ENCODE measurements at places on chromosomes 2 and 18.

DNA sequence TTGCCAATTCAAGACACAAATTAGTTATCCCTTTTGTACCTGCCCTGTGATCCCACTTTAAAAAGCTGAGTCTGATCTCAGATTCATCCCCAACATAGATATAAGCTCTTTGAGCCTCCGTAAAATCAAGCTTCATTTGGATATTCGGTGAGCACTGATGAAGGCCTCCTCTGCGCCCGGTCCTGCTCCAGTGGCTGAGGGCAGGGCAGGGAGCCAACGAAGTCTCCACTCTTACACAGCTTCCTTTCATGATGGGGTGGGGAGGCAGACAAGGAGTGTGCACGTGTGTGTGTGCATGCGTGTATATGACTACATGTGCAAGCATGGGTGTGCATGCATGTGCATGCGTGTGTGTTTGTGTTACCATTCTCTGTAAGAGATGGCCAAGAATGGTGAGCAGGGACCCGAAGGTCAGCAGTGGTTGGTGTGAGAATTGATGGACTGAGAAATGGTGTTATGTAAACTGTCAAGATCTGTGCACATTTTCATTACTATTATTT, 43.6 kb downstream of the IL1RL2 start:
- no peak for DNase-seq

DNA sequence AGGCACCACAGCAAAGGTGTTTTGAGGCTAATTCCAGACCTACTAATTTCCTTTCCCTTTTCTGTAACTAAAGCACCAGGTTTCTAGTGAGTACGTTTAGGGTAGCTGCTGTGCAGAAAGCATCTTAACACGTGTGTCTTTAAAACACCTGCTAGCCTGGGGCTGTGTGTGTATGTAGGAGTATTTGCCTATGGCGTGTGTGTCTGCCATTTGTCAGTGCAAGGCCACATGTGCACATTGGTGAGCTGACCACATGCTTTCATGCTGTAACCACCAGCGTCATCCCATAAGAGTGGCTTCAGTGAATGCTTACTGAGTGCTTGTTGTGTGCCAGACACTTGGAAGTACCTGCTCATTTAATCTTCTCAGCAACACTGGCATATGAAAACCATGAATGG, 241.6 kb downstream of the SEPTIN10 start:
- DNase-seq = no peak

DNA sequence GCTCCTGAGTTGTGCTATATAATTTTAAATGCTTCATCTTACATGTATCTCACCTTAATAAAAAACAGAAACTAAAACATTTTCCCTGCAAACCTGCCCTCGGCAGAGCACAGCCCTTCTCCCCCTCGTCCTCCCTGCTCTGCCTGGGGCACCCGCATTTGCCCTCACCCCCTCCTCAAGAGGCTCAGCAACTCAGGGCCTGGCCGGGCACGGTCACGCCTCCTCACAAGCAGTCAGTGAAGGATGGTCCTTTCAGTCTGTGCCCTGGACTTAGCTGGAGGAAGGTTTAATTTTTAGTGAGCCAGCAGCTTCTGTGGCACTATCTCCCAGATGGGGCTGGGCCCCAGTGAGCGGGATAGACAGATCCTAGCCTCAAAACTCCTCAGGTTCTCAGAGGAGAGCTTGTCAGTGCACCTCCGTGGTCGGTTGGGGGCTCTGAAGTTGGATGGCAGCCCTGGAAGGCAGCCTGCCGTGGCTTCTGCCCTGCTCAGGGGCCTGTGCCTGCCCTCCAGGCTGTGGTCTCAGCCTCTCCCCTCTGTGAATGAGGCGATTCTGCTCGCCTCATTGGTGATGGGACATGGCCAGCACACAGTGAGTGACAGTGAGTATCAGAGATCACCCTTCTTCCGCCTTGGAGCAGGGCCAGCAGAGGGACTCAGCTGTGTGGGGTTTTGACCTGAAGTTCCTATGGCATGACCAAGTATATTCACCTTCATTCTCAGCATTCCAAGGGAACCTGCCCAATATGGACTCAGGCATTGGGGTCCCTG, 56.3 kb upstream of the AFF3 start:
- no peak for DNase-seq

GRCh38 chr2:74079522-74080341, 68.0 kb downstream of the BOLA3 start:
- DNase-seq = no peak

- DNase-seq = no peak
These were observed 2.9 kb upstream of the GREB1 start for GRCh38 chr2:11530864-11531465.

- DNase-seq = no peak
These were observed 995.1 kb upstream of the DDX18 start for GRCh38 chr2:116819355-116819754.

DNA sequence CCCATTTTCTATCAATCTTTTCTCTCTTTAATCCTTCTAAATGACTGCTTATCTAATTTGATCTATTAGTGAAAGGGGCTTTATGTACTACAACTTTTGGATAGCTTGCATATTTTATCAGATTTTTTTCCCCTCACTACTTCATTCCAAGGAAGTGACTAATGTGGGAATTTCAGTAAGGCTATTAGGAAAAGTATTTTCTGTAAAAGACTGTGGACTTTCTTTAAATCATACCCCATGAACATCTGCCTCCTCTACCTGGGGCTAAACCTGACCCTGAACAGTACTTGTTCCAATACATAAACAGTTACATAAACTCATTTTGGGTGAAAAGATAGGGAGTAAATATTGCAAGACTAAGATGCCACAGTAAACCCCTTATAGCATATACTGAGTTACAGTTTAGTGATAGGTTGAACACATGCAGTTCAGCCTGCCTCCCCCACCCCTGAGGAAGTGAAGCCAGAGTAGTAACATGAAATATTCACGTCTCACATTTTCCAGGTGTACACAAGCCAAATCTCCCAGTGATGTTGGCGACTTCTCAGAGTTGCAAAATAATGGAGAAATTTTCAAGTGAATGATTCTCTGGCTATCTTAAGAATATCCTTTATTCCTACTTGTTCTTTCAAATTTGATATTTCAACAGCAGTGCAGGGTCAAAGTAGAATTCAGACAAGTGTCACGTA, 590.9 kb upstream of the ZEB2 start:
- DNase-seq = no peak

- DNase-seq = no peak
These were observed 81.8 kb downstream of the HDAC4 start for GRCh38 chr2:239318790-239319661.

DNA sequence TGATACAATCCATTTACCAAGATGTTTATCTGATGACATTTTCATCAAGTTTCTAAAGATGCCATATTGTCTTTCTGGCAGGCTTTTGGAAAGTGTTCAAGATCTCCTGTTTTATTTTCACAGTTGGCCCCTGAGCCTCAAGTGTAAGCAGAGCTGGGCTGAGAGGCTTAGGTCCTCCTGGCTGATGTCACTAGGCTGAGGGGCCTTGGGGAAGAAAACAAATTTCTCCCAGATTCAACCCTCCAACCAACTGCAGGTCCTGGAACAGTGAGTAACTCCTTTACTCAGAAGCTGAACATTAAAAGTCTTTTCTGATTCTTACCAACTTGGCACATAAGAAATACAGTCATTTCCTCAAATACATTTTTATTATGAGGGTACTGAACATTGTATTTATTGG, 14.9 kb upstream of the IL1RL1 start:
- no peak for DNase-seq

DNA sequence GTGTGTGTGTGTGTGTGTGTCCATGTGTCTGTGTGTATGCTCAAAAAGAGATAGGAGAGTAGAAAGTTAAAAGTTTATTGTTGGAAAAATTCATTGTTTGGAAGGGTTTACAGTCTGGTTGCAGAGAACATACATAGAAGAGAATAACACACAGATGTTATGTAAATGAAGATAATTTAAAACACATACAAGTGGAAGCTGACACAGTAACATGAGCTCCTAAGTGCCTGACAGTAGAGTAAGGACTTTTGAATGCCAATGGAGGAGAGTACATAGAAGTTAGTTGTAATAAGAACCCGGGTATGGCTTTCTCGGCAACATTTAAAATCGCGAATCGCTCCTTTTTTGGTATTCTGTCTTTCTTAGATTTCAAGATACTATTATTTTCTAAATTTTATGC, 137.0 kb upstream of the FANCL start:
- DNase-seq = no peak

DNA sequence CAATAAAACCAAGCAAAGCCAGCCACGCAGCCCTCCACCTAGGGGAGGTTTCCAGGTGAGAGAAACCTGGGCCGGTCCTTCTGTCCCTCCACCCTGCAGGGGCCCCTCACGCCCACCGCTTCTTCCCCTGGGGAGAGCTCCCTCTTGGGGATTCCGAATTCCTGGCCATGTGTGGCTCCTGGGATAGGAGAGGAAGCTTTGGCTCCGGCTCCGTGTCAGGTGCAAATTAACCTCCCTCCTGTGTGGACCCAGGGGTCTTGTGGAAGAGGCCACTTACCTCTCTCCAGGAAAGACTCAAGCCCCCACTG, 4.2 kb downstream of the RTP5 start:
- DNase-seq = no peak

GRCh38 chr18:48296581-48296980, 112.6 kb downstream of the ZBTB7C start:
- no peak for DNase-seq

DNA sequence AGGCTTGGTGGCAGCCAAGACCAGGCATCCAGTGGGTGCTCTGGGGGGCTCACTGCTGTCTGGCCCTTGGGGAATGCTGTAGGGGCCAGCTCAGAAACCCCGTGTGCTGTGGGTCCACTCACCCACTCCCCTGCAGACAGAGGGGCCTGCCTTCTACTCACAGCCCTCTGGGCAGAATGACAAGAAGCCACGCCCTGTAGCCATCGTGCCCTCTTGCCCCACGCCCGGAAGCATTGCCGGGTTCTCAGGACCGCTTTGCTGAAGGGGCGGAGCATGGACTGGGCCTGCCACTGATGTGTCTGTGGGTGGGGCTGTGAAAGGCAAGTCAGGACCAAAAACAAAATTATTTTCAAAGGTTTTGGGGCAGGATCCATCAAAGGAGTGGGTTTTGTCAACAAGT, 27.8 kb downstream of the GLI2 start:
- DNase-seq = no peak

DNA sequence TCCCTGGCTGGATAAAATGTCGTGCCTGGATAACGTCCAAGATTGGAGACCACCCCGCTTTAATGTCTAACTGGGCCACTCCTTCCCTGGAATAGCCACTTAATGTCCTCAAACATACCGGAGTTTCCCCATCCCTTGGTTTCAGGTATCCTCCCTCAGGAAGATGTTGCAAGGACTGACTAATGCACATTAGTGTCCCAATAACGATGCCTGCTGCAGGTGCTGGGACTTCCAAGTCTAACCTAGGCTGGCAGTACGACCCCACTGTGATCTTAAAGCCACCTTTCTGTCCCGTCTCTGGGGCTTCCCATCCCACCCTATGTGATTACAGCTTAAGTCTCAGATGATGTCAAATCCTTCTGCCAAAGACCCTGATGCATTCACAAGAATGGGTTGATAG, 1.1 kb upstream of the ATP6V1C2 start:
- no peak for DNase-seq

DNA sequence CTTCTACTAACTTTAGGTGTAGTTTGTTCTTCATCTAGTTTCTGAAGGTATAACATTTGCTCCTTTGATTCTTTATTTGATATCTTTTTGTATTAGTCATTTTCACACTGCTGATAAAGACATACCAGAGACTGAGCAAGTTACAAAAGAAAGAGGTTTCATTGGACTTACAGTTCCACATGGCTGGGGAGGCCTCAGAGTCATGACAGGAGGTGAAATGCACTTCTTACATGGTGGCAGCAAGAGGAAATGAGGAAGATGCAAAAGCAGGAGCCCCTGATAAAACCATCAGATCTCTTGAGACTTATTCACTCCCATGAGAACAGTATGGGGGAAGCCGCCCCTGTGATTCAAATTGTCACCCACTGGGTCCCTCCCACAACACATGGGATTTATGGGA, 544.4 kb upstream of the DSEL start:
- DNase-seq = no peak

- DNase-seq = no peak
These were observed 70.3 kb upstream of the SNTG2 start for GRCh38 chr2:880201-880970.

GRCh38 chr2:148935791-148936190, 60.8 kb downstream of the KIF5C start:
- DNase-seq = no peak

- no peak for DNase-seq
These were observed 921.4 kb downstream of the TRIB2 start for GRCh38 chr2:13638181-13638580.

- no peak for DNase-seq
These were observed 21.2 kb downstream of the FOSL2 start for GRCh38 chr2:28413899-28414295.

DNA sequence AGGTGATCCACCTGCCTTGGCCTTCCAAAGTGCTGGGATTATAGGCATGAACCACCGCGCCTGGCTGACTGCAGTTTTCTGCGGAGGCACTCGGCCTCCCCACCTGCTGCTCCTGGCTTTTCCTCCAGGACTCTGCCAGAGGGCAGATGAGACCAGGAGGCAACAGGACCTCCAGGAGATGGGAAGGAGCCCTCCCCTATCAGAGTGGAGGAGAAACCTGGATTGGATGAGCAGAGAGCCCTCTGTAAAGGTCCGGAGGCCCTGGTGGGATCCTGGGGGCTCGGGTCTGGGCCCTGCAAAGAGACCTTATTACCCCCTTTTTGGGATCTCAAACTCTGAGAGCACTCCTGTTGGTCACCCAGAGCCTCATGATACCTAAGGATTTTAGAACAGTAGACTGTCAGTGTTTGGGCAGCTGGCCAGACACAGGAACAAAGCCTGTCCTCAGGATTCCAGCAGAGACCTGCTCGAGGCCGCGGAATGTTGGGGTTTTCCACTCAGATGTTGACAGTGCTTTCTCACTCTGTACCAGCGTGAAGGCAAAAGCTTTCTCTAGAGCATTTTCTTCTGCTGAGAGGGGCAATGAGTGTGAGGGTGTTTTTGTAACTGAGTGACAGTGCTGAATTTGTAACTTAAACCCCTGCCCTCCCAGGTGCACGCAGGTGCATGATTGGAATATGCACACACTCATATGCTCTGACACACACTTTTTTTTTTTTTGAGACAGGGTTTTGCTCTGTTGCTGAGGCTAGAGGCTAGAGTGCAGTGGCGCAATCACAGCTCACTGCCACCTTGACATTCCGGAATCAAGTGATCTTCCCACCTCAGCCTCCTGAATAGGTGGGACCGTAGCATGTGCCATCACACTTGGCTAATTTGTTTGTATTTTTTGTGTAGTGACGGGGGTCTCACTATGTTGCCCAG, 48.4 kb downstream of the NPPC start:
- DNase-seq = no peak

- DNase-seq = no peak
These were observed 30.6 kb upstream of the RPRM start for GRCh38 chr2:153509133-153509532.
